ENCODE measurements at places on chromosomes 7 and 10. TPM values are rescaled to one million over a fixed set of nuclear protein-coding genes. Genes with fewer than 3 reads are reported as not detected.
A peak's percentile ranks its signal among the peaks of the same experiment; 100 is the strongest.

GRCh38 chr7:71627651-71628050, 495.7 kb downstream of the GALNT17 start:
- no peak for ATAC-seq

Gene TCERG1L
- 0.05 TPM for total RNA-seq

GRCh38 chr7:25240340-25240739, 12.1 kb upstream of the NPVF start:
- ATAC-seq = no peak

Gene ZNF735
- total RNA-seq = not detected

Gene CXCL12
- 0.35 TPM for total RNA-seq

DNA sequence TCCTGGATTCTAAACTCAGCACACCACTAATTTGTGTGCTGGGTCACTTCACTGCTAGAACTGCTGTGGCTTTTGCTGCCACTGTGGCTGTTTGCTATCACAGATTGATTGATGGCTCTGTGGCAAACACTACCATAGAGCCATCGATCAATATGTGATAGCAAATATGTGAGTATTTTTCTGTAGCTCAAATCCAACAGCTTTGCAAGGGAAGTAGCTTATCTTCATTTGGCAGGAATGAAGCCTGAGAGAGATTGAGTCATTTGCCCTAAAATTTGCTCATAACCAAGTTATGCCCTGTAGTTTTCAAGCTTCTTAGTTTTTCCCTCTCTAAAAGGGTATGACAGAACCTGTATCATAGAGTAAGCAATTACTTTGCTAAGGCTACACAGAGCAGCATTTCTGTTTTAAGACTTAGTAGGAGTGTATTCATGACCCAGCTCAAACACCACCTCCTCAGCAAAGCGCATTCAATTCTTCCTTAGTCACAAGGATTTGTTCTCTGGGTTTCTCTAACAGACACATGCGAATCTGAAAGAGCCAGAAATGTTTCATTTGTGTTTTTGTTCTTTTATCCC, 43.1 kb downstream of the MINPP1 start:
- ATAC-seq = peak; percentile 69

Gene TACR2
- total RNA-seq = not detected

Gene SLC25A13
- 12.8 TPM for total RNA-seq

- peak; percentile 92 for ATAC-seq
Measured at GRCh38 chr10:13984647-13985155, 346.0 kb downstream of the FRMD4A start.

Gene ADAMTS14
- total RNA-seq = 0.19 TPM
